ENCODE measurements at places on chromosomes 12 and 14.
A peak's percentile ranks its signal among the peaks of the same experiment; 100 is the strongest.

DNA sequence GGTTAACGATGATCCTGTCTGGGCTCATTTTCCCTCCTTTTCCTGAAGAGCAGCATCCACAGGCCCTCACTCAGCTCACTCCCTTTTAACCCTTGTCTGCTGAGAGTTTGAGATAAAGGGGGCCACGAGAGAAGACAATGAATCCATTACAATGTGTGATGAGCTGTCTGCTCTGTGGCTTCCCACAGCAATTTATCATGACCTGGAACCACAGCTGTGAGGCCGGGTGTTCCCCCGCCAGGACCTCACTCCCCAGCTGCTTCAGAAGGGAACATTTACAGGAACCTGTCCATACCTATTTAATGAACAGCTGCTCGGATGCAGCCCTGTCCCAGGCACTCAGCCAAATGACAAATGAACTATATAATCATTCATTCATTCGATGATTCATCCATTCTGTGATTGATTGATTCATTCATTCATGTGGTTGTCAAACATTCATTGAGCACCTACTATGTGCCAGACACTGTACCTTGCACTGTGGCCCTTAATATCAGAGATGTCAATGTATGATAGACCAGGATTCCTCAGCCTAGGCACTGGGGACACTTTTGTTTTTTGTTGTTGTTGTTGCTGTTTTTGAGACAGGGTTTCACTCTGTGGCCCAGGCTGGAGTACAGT is 18.5 kb upstream of the P2RX7 start:
- no peak for ATAC-seq

GRCh38 chr12:90441431-90441830 is 513.5 kb downstream of the CCER1 start:
- no peak for ATAC-seq

DNA sequence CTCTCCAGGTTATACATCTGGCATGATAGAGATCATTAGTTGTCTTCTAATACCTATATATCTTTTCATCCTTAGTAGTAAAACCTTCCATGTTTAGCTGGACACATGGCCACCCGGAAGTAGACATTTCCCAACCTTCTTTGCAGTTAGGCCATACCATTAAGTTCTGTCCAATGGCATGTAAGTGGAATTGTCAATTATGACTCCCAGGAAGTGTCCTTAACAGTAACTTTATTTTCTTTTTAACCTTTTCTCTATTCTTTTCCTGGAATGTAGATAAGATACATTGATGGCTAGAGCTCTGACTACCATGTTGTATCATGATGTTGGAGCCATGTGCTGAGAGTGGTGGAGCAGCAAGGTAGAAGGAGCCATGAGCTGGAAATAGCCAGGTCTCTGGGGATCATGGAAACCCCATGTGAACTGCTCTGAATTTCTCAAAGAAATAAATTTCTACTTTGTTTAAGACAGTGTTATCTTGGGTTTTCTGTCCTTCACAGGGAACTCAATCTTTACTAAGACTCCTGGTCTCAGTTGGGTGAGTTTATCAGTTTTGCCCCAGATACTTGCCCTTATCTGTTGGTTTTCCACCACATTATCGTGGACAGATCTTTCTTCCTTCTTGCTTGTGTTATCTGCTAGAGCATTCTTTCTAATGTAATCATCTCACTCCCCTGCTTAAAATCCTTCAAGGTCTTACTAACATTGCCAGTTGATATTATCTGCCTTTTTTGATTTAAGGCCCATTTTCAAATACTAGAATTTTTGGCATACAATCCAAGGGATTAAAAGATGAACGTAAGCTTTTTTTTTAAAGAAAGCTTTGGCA is 5.1 kb upstream of the LTA4H start:
- no peak for ATAC-seq

DNA sequence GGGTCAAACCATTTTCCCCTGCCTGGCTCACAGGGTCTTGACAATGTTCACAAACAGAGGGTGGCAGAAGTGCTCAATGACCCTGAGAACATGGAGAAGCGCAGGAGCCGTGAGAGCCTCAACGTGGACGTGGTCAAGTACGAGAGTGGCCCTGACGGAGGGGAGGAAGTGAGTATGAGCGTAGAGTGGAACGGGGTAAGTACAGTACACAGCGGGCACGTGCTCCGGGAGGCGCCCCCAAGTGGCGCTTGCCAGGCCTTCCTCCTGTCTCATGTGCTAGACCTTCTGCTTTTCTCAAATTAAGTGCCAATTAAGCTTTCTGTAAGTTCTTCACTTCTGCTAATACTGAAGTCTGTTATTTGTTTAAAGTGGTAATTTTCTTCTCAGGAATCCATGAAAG is 35.9 kb downstream of the XRCC3 start:
- ATAC-seq = peak; percentile 60

DNA sequence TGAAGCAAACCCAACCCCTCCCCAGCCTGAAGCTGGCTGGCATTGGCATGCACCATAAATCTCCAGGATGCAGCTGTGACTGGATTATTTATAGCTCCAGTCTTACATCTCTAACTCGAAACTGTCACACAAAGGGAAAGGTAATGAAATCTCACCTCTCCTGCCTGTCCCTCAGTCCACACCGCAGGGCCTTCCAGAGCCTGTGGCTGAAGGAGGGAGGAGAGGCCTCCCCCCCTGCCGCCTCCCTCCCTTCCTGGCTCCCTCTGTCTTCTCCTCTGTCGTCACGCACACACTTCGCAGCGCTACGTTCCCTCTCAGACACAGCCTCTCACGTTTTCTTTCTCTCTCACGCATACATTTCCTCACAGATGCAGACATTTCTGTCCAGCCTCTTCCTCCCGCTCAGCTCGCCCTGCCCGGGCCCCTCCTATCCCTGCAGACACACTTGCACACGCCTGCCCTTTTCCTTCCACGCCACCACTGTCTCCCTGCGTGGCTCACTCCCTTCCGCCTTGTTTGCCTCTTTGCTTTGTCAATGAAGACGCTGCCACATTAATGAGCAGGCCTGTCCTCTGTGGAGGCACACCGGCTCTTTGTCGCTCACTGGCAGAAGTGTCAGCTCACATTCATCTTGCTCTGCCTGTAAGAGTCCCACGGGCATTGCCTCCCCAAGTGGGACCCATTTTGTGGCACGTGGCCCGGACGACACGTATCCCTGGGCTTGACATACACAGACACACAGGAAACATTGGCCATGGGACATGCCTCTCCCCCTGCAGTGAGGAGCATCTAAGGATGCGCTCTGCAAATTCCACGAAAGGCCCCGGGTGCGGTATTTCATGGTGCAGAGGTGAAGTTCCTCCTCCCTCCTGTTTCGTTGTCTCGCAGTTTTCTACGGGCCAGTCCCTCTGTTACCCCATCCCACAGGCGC is 27.9 kb downstream of the IRF2BPL start:
- ATAC-seq = peak; percentile 94

DNA sequence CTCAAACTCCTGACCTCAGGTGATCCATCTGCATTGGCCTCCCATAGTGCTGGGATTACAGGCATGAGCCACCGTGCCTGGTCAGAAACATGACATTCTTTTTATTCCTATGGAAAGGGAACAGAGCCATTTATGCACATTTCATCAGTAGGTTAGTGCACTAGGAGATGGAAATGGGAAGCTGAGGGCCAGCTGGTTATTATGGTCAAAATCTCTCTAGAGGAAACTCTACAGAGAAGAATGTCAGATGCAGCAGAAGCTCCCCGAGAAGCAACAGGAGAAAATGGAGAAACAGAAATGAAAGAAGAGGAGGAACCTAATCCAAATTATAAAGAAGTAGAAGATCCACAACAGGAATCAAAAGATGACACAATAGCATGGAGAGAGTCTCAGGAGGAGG is 2.7 kb downstream of the CFAP251 start:
- ATAC-seq = no peak

DNA sequence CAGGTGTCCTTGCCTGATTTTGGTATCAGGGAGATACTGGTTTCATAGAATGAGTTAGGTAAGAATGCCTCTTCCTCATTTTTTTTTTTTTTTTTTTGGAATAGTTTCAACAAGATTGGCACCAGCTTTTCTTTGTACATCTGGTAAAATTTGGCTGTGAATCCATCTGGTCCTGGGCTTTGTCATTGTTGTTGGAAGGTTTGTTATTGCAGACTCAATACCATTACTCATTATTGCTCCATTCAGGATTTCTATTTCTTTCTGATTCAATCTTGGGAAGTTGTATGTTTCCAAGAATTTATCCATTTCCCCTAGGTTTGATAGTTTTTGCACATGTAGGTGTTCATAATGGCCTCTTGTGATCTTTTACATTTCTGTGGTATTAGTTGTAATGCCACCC is 126.0 kb upstream of the KITLG start:
- no peak for ATAC-seq

GRCh38 chr12:27524494-27524835 is 459 bp downstream of the PPFIBP1 start:
- peak; percentile 19 for ATAC-seq

GRCh38 chr14:52244997-52245396 is 22.5 kb upstream of the PTGDR start:
- ATAC-seq = no peak

DNA sequence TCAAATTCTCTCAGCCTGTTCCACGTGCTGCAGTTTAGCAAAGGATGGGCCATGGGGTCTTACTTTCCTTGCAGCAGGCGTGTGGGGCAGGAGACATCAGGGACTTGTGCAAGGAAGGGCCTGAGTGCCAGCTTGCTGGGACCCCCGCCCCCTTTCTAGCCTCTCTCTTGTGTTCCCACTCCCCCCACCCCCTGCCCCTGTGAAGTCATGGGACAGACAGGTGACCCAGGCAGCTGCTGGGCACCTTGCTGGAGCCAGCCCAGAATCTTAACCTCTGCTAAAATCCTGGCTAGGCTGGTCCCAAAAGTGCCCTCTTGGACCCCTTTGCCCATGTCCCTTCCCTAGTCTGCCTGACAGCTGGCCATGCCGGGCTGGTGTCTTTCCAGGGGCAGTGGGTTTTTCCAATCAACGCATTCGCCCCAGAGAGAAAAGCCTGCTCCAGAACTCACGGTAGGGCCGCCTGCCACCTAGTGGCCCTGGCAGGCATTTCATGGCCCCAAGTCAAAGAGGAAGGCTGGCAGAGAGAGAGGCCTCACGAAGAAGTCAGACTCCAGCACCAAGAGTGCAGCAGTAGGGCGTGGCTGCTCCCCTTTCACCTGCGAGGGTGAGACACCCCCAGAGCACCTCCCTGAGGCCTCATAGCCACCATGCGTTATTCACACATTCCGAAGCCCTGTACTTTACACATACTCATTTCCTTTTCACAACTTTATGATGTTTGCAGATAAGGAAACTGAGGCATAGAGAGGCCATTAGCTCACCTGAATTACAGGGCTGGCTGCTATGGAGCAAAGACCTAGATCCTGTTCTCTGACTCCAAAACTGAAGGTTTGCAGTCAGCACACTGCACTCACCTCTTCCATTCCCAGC is 67.4 kb downstream of the LGMN start:
- peak; percentile 42 for ATAC-seq

DNA sequence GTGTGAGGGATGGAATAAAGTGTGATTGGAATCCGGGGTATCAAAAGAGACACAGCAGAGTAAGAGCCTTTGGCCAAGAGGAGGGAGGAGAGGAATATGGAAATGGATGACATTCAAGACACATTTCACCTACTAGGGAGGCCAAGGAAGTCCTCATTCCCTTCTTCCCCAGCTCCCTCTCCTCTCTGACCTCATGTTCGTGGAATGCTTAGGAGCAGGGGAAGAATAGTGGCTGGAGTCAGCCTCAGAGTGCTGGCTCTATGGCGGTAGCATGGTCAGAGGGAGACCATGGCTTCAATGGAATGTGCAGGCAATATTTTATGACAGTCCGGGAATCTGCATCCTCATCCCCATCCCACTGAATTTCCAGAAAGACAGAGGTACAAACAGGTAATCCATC is 196.6 kb downstream of the EGLN3 start:
- ATAC-seq = no peak

- no peak for ATAC-seq
These were observed 7.4 kb upstream of the TUBA1B start for GRCh38 chr12:49138587-49138986.

DNA sequence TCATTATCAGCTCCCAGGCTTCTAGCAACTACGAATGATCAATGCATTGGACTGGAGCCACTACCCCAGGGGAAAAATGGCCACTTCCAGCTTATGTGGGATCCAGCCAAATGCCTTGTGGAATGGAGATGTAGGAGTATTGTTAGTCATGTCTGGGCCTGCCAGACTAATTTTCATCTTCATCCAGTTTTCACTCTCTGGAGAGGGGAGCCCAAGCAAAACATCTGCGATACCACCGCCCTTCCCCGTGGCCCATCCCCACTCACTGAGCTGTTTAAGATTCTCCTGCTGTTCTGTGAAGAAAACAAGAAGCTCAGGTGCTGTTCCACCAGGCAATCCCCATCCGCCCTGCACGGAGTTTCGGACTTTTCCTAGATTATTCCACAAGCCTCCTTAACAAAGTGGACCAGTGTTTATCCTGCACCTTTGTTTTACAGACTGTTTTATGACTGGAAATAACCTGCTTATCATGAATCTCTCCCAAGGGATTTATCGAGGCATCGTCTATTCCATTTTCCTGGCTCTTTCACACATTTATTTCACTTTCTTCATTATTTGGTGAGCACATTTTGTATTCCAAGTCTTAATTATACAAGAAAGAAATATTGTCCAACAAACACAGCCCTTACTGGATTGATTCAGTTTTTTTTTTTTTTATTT is 35.5 kb upstream of the MAX start:
- ATAC-seq = no peak

- ATAC-seq = no peak
These were observed 33.7 kb downstream of the RASSF8 start for GRCh38 chr12:25992026-25992782.

- ATAC-seq = no peak
These were observed 89.7 kb upstream of the MYL2 start for GRCh38 chr12:111010061-111010460.

- no peak for ATAC-seq
These were observed 303.7 kb upstream of the USP15 start for GRCh38 chr12:61956545-61956944.

- no peak for ATAC-seq
These were observed 119.4 kb downstream of the SAMD4A start for GRCh38 chr14:54686219-54686870.

DNA sequence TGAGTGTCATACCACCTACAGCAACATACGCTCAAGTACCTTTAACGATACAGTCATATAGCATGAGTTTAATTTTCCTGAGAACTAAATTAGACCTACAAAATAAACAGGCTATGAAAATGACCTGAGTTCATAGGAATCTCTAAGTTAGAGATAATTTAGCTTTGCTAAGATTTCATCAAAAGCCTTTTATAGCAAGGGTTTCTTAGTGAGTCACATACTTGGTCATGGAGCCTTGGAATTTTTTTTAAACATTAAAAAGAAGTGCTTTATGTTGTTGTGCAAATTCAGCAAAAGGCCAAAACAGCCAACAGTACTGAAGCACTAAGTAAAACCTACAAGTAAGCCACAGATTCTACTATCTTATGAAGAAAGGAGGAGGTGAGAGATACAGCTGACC is 93.6 kb upstream of the FERMT2 start:
- no peak for ATAC-seq

- no peak for ATAC-seq
These were observed 56.6 kb upstream of the SLC6A15 start for GRCh38 chr12:84969226-84969625.

- no peak for ATAC-seq
These were observed 393.5 kb downstream of the CCDC91 start for GRCh38 chr12:28583701-28584261.
